Nephron progenitor cell (in vitro differentiated cells): ENCODE measurements at places on chromosomes 2 and 18.
A peak's percentile ranks its signal among the peaks of the same experiment; 100 is the strongest.

DNA sequence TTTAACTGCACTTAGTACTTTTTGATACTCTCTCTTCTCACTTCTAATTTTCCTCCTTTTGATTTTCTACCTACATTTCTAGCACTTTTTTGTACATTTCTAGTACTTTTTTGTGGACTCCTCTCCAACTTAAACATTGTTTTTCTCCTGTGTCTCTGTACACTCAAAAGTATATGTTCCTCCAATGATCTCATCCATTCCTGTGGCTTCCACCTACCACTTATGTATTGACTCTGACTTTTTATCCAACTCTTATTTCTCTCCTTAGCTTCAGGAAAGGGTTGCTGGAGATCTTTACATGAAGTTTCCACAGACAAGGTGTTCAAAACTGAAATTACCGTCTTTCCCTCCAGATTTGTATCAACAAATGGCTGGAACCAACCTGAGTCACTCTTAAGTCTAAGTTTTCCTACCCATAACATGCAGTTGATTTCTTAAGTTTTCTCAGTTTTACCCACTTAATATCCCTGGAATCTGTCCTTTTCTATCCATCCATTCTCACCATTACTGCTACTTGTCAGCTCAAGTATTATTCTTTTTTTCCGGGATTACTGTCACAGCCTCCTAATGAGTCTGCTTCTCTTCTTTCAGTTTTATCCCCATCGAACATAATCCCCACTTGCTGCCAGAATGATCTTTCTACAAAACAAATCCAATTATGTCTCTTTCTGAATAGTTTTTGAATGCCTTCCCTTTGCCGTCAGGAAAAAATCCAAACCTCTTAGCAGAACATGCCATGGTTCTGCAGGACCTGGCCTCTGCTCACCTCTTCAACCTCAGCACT, 22.6 kb upstream of the PELI1 start:
- no peak for DNase-seq

GRCh38 chr2:52079602-52080001, 1047.7 kb upstream of the NRXN1 start:
- DNase-seq = no peak

- DNase-seq = no peak
Observed at GRCh38 chr2:36174920-36175319, 180.7 kb upstream of the CRIM1 start.

DNA sequence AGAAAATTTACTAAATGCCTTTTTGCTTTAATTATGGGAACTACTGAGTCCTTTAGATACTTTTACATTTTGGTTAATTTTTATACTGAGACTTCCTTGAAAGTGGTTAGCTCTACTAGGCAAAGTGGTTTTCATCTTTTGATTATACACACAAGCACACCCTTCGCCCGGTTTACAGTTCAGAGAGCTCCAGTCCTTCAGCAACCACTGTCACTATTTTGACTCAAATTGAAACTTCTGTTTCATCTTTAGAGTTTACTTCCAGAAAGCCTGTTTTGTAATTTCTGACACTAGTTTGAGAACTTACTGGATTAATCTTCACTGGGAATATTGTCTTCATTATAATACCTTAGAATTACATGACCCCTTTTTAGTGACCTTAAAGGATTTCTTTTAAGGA, 140.3 kb upstream of the FOSL2 start:
- DNase-seq = no peak

- no peak for DNase-seq
Observed at GRCh38 chr2:61249521-61250071, 87.6 kb downstream of the C2orf74 start.

- no peak for DNase-seq
Observed at GRCh38 chr18:9380101-9380500, 45.5 kb downstream of the TWSG1 start.

DNA sequence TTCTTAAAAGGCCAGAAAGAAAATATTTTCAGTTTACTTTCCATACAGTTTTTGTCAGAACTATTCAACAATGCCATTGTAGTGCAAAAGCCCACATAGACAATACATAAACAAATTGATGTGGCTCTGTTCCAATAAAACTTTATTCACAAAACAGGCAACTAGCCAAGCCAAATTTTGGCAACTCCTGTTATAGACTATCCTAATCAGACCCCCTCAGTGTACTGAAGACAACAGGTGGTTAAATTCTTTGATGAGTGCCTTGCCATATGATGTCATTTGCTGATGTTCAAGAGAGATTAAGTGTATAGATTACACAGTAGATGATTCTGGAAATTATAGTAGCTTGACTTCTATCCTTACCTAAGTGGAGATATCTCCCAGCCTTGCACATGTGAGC, 83.4 kb downstream of the FANCL start:
- no peak for DNase-seq

GRCh38 chr2:227097495-227098161, 66.4 kb downstream of the COL4A4 start:
- no peak for DNase-seq

DNA sequence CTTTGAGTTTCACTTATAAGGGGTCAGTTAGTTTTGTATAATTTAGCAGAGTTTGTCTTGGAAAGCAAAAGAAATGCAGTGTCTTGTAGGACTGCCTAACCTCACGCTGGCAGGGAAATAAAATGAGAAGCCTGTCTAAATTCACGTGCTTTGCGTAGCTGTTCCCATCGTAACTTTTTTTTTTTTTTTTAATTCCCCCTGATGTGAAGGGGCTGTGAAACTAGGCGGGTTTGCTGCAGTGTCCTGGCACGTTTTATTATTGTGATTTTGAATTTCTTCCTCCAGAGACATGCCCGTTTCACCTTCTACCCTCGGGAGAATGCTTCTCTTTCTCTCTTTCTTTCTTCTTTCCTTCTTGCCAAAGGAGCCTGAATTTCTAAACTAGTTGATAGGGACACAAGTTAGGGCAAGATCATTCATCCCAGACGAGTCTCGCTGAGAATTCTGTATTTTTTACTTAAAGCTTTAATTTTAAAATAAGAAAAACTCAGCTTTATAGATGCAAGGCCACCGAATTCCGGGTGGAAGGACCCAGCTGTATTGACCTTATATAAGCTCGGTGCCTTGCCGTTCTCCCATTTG, 2.3 kb downstream of the MEIS1 start:
- DNase-seq = no peak

DNA sequence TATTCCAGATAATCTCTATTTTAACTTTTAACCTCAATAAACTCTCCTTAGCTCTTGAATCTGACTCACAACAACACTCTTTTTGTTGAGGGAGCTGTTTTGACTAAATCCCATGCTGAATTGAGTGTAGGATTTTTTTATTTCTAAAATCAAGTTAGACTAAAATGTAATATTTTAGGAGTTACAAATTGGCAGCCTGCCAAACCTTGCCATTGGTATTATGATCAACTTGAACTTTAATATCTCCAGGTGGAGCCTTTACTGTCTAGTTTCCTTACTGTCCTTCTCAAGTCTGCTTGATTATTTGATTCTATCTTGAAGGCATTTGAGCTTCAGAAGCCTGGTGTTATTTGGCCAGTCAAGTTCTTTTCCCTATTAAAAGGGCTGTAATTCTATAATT, 8.7 kb downstream of the PIKFYVE start:
- DNase-seq = no peak

- peak; percentile 76 for DNase-seq
Observed at GRCh38 chr18:48230467-48231113, 178.6 kb downstream of the ZBTB7C start.

- no peak for DNase-seq
Observed at GRCh38 chr2:113720167-113720566, 36.3 kb downstream of the SLC35F5 start.

GRCh38 chr2:26557244-26557925, 79.5 kb upstream of the OTOF start:
- DNase-seq = no peak

DNA sequence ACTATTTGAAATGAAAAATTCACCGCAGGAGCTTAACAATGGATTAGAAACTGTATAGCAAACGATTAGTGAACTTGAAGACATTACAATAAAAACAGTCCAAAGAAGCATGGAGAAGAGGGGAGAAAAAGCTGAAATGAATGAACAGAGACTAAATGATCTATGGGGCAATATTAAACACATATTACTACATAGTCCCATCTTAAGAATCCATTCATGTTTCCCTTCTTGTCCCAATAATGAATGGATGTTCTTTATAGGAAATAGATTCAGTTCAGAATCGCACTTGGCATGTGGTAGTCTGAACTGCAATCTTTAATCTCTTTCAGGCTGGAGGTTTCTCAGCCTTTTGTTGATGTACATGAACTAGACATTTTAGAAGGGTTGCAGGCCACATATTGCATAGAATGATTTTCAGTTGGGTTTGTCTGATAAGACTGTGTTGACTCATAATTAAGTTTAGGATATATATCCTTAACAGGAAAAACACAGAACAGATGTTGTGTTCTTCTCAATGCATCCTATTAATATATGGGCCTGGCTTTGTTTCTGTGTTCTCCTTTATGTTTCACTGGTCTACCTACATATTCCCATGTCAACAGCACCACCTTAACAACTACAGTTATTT, 27.9 kb downstream of the CCDC88A start:
- no peak for DNase-seq

DNA sequence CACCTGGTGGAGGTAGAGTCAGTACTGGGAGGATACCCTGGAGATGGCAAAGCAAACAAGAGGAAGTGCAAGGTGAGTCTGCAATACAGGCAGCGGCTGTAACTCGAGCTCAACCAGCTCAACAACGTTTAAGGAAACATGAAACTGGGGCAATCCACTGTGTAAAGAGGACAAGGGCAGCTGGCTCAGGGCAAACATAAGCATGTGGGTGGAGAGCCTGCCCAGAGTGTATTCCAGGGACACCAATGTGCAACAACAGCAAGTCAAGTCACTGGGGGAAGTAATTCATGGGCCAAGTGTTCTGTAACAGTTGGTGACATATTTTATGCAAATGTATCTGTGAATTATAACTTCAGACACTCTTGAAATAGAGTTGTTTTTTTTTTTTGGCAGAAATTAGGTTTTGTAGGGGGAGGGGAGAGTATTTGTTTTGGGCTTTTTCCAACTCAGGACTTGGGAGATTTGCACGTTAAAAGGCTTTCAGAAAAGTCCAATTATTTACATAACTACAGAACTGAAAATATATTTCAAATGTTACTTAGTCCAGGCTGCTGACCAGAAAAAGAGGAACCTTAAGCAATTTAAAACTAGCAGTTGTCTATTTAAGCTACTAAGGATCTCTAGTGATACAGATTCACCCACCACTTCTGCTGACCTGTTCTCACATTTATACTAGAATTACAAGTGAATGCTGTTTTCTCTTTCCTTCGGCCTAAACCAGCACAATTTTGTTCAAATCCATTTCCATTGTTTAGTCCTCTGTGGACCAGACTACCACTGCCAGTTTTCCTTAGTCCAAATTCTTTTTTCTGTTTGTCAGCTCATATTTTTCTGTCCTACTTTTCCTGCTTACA, 18.6 kb downstream of the NRXN1 start:
- peak; percentile 10 for DNase-seq

DNA sequence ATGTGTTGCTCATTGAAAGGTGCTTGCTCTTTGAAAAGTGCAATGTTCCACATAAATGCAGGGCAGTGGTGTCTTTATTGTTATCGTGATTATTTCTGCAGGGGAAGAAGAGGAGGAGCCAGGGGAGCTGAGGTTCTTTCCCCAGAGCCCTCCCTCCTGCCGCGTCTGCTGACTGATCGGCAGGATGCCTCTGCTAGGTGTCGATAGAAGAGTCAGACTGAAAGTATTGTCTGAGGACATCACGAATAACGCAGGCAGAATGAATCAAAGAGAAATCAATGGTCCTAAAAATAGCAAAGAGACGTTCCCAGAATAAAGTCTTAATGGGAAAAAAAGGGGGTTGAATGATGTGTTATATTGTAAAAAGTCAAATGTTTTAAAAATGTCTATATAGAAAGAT, 47.4 kb upstream of the SIX3 start:
- no peak for DNase-seq

- no peak for DNase-seq
Observed at GRCh38 chr2:12536976-12537375, 179.8 kb upstream of the TRIB2 start.

- no peak for DNase-seq
Observed at GRCh38 chr2:231317579-231317978, 77.9 kb upstream of the B3GNT7 start.

- no peak for DNase-seq
Observed at GRCh38 chr2:134282629-134283400, 28.9 kb downstream of the MGAT5 start.

DNA sequence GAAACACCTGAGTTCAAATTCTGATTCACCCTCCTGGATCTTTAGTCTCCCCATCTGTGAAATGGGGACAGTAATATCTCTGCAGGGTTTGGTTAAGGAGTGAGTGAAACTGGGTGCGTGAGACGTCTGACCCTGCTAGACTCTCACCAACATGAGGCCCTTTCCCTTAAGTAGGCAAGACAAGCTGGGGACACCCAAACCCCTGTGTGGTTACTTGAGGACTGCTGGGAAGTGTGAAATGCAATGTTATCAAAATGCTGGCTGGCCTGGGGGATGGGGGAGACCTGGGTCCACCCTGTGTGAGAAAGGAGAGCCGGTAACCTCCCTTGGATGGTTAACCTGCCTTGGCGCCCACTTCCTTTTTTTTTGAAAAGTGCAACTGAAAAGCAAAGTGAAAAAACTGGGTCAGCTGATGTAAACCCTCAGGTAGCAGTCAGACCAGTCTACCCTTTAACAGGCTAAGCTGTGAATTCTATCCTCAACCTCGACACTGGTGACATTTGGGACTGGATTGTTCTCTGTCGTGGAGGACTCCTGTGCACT, 82.3 kb downstream of the INPP5D start:
- no peak for DNase-seq

GRCh38 chr2:116467243-116467642, 1347.2 kb upstream of the DDX18 start:
- DNase-seq = no peak

DNA sequence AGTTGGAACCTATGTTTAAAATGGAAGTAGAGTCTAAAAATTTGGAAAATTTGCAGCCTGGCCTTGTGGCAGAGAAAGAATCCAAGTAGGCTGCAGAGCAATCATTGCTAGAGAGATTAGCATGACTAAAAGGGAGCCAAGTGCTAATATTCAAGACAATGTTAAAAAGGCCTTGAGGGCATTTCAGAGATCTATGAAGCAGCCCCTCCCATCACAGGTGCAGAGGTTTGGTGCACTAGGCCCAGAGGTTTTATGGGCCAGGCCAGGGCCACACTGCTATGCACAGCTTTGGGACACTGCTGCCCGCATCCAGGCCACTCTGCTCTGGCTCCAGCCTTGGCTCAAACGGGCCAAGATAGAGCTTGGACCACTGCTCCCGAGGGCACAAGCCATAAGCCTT, 6.7 kb upstream of the IL1A start:
- no peak for DNase-seq

DNA sequence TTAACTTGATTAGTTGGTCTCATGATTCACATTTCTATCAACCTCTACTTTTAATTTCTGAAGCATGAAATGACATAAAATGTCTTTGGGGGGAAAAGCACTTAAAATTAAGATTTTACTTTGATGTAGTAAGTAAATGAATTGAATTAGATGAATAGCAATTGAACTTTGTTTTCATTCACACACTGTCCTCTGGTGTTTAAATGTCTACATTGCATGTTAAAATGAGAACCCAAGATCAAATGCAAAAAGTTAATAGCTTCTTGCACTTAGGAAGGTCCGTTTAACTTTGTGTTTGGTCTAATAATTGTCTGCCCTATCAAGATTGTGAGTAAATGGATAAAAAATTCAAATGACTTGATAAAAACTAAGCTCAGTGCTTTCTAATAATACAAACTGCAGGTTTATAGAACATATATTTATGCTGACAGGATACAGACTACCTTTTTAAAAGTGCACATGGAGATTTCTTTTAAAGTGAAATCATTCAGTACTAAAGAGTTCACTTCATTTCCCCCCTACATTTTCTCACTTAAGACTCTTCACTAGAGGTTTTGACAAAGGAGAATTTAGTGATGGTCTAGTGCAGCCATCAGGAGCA, 156.2 kb upstream of the NABP1 start:
- DNase-seq = no peak
